ENCODE measurements at places on chromosomes 16 and 17. TPM values are rescaled to one million over a fixed set of nuclear protein-coding genes. Genes with fewer than 3 reads are reported as not detected.

DNA sequence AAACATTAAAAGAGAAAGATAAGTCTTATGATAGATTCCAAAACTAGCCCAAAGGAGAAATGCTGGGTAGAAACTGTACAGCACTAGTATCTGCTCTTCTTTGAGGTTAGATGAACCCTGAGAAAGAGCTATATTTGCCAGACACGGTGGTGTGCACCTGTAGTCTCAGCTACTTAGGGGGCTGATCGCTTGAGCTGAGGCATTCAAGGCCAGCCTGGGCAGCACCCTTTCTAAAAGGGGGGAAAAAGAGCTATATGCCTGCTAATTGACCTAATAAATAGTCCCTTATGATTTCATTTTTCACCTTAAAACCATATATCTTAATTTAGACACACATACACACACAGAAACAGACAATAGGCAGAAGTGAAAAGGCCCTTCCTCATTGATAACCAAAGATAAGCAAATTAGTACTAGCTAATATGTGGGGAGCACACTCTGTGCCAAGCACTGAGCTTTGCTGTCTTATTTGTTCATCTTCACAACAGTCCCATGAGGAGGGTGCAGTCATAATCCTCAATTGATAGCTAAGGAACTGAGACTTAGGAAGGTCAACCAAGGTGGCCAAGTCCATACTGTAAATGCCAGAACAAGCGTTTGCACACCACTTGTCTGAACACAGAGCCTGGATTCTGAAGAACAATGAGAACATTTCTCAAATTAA is 56.6 kb upstream of the NLK start:
- no peaks in the 10 kb centered on the region for H3K27me3 ChIP-seq
- no peak overlapping the region for H3K27ac ChIP-seq
- no peaks in the 10 kb centered on the region for H3K4me1 ChIP-seq
- H3K4me3 ChIP-seq: no peak overlapping the region
- no peaks in the 10 kb centered on the region for H3K36me3 ChIP-seq
- no peak for DNase-seq

Gene TIGD7
- total RNA-seq: 8.5 TPM

- peaks cover 30% of the 10 kb centered on the region for H3K4me1 ChIP-seq
- no peak overlapping the region for H3K4me3 ChIP-seq
- no peak overlapping the region for H3K27ac ChIP-seq
- H3K27me3 ChIP-seq: no peaks in the 10 kb centered on the region
Observed at GRCh38 chr17:57464191-57464864, 208.0 kb downstream of the MSI2 start.

Gene SOX15
- 23.6 TPM for total RNA-seq

Gene ZNF19
- 4.8 TPM for total RNA-seq

Gene WFDC1
- 0.76 TPM for total RNA-seq

DNA sequence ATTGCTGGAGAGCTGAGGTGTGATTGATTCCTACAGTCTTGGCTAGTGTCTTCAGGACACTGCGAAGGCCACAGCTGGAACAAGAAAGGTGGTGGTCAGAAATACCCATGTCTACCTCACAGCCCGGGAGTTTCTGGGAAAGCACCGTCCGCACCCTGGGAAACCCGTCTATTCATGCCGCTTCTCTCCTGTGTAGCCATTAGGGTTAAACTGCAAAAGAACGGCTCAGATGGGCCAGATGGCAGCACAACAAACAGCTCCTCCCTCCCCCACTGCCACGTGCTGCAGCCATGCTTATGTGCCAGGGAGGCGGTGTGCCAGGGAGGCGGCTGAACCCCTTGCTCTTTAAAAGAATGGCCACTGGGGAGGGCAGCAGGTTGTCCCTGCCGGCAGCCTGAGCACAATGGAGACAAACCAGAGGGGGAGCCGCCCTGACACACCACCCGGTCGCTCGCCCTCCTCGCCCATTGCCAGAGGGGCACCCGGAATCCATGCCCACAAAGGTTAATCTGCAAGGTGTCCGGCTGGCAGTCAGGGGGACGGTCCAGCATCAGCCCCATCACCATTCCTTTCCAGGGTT is 65.2 kb downstream of the CYTH1 start:
- H3K36me3 ChIP-seq: no peaks in the 10 kb centered on the region
- peak; percentile 36 for DNase-seq
- peak overlapping the region; percentile 73 for H3K27ac ChIP-seq
- peak overlapping the region; percentile 20 for H3K4me3 ChIP-seq

- H3K27ac ChIP-seq: no peak overlapping the region
- DNase-seq: no peak
- no peak overlapping the region for H3K4me3 ChIP-seq
- H3K27me3 ChIP-seq: no peaks in the 10 kb centered on the region
- no peaks in the 10 kb centered on the region for H3K36me3 ChIP-seq
- H3K4me1 ChIP-seq: peaks cover 18% of the 10 kb centered on the region
Observed at GRCh38 chr16:53741546-53741945, 37.6 kb downstream of the FTO start.

GRCh38 chr17:76907352-76907751 is 39.1 kb downstream of the MGAT5B start:
- no peaks in the 10 kb centered on the region for H3K36me3 ChIP-seq
- no peaks in the 10 kb centered on the region for H3K27me3 ChIP-seq
- peaks cover 9% of the 10 kb centered on the region for H3K4me1 ChIP-seq
- H3K27ac ChIP-seq: no peak overlapping the region
- no peak for DNase-seq
- no peak overlapping the region for H3K4me3 ChIP-seq

Gene NPIPB8
- not detected for total RNA-seq

- no peaks in the 10 kb centered on the region for H3K36me3 ChIP-seq
- DNase-seq: no peak
- H3K4me3 ChIP-seq: no peak overlapping the region
- peaks cover 5% of the 10 kb centered on the region for H3K4me1 ChIP-seq
- H3K27me3 ChIP-seq: no peaks in the 10 kb centered on the region
- H3K27ac ChIP-seq: no peak overlapping the region
Observed at GRCh38 chr17:82438401-82439193, 12.0 kb downstream of the CYBC1 start.

Gene TM4SF5
- total RNA-seq: not detected

DNA sequence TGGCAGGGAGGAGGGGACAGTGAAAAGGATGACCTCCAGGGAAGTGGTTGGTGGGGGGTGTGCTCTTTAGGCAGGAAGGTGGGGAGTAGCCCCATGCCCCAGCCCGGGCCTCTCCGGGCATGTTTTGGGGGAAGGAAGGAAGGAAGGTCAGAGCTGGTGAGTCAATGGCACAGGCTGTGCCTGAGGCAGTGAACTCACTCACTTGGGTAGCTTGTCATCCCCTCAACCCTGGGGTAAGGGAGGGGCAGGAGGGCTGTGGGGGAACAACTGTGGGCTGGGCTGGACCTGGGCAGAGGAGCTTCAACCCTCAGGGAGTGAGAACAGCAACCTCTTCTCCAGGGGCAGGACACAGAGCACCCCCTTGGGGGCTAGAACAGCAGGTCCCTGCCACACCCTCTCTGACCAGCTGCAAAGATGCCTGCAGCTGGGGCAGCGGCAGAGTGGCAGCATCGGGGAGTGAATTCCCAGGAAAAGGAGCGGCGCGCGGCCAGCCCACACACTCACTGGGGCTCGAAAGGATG is 6.3 kb downstream of the CSF3 start:
- no peak overlapping the region for H3K27ac ChIP-seq
- H3K27me3 ChIP-seq: no peaks in the 10 kb centered on the region
- peaks cover 22% of the 10 kb centered on the region for H3K4me1 ChIP-seq
- H3K4me3 ChIP-seq: no peak overlapping the region
- DNase-seq: no peak

DNA sequence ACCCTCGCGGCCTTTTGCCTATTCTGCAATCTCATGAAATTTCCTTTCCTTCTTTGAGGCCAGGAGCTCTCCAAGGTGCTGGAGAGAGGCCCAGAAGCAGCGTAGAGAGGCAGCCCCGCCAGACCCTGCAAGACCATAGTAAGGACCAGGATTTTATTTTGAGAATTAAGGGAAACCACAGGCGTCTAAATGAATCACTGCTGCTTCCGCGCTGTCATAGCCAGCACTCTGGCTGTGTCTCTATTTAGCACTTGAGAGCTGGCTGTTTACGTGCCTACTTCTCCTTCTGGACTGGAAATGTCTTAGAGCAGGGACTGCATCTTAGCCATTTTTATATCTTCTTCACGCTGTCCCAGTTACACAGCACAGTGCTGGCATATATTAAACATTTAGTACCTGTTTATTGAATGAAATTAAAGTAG is 37.6 kb upstream of the PIRT start:
- H3K36me3 ChIP-seq: no peaks in the 10 kb centered on the region
- H3K27me3 ChIP-seq: no peaks in the 10 kb centered on the region
- no peak overlapping the region for H3K27ac ChIP-seq
- H3K4me3 ChIP-seq: no peak overlapping the region

DNA sequence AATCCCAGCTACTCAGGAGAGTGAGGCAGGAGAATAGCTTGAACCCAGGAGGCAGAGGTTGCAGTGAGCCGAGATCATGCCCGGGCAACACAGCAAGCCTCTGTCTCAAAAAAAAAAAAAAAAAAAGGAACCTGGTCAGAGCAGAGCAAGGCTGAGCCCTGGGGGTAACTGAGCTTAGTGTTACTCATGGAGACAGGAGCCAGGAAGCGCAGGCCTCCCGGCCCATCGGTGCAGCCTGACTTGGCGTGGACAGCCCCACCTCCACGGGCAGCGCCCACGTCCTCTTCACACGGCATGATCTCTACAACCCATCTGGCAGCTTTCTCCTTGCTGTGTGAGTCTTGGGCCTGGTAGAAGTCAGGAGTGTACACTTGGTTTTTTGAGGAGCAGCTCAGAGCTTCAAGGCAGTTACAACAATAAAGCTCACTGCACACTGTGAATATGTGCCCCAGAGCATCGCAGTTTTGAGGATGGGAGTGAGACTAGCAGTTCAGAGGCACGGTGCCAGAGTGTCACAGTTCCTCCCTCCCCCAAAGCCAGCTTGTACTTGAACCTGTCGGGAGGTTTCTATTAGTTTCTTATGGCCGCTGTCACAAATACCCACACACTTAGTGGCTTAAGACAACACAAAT is 129.9 kb downstream of the RAP1GAP2 start:
- H3K27ac ChIP-seq: 0 out of 2 replicates have a peak overlapping the region, but pooled peaks have one; percentile 66
- no peak for DNase-seq
- H3K36me3 ChIP-seq: no peaks in the 10 kb centered on the region
- H3K27me3 ChIP-seq: no peaks in the 10 kb centered on the region
- H3K4me1 ChIP-seq: peaks cover 26% of the 10 kb centered on the region
- no peak overlapping the region for H3K4me3 ChIP-seq
